Caki2 (cell line): ENCODE measurements at places on chromosomes 1 and 21. TPM values are rescaled to one million over a fixed set of nuclear protein-coding genes. Genes with fewer than 3 reads are reported as not detected.
A peak's percentile ranks its signal among the peaks of the same experiment; 100 is the strongest.

GRCh38 chr1:87642581-87643221 lies 314.0 kb downstream of the LMO4 start:
- DNase-seq: no peak

DNA sequence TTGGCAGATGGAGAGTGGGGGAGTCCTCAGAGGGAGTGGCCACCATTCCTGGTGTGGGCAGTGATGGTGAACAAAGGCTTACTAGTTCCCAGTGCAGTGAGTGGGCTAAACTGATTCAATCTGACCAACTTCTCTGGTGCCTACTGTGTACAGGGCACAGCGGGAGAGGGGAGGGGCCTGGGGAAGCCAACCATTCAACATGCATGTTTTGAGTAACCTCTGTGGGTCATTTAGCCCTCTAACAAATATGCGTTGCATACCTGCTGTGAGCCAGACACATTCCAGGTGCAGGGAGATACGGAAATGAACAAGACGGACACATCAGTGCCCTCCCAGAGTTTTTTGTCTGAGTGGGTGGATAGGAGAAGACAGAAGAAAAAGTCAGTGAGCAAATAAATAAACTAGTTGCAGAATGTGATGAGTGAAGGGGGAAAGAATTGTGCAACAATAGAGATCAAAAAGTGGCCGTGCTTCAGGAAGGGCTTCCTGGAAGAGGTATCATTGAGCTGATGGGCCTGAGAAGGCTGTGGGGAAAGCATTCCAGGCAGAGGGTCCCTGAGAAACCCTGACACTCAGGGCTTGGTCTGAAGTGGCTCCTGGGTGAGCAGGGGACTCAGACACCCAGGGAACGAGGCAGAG lies 78.8 kb downstream of the EPHB2 start:
- DNase-seq: no peak

- DNase-seq: no peak
Observed at GRCh38 chr1:184492536-184492935, 105.7 kb downstream of the C1orf21 start.

GRCh38 chr21:37341254-37341960 lies 25.2 kb upstream of the DYRK1A start:
- DNase-seq: no peak

DNA sequence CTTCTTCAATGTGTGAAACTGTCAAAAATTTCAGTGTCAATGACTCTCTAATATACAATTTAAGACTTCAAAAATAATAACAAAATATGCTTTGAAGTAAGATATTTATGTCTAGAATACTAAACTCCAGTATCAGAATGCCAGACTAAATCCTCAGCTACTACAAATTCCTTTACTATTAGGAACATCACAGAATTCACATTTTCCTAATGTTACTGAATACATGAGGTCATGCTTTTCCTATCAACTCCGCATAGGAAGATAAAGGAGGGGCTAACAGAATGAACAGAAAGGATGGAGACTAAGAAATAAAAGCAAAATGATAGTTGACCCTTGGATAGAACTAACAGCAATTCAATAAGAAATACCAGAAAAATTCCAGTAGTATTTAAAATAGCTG lies 292.7 kb downstream of the SDCCAG8 start:
- no peak for DNase-seq

- DNase-seq: no peak
Observed at GRCh38 chr1:192626366-192627179, 9.4 kb upstream of the RGS13 start.

DNA sequence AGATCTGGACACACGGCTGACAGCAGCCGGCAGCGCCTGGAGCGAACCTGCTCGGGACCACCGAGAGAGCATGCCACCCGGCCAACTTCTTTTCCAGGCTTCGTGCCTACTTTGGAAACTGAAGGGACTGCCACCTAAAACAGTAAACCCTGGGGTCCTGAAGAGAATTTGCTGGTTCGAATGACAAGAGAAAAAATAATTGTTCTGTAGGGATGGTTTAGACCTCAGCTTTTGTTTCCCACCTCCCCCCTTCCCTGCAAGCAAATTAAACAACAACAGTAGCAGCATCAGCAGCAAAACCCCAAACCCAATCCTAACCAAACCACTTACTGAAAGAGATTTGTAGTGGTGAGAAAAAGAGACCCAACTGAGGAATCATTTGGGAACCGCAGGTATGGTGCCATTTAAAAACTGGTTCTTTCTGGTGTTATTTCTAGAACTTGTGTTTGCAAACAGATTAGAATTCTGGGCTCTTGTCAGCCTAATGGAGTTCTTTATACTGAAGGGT lies 105.6 kb downstream of the LEPR start:
- no peak for DNase-seq

DNA sequence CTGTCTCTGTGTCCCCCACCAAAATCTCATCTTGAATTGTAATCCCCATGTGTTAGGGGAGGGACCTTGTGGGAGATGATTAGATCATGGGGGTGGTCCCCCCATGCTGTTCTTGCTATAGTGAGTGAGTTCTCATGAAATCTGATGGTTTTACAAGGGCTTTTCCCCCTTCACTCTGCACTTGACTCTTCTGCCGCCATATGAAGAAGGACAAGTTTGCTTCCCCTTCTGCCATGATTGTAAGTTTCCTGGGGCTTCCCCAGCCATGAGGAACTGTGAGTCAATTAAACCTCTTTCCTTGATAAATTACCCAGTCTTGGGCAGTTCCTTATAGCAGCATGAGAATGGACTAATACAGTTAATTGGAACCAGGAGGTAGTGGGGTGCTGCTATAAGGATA lies 137.1 kb upstream of the RAB4A start:
- no peak for DNase-seq

DNA sequence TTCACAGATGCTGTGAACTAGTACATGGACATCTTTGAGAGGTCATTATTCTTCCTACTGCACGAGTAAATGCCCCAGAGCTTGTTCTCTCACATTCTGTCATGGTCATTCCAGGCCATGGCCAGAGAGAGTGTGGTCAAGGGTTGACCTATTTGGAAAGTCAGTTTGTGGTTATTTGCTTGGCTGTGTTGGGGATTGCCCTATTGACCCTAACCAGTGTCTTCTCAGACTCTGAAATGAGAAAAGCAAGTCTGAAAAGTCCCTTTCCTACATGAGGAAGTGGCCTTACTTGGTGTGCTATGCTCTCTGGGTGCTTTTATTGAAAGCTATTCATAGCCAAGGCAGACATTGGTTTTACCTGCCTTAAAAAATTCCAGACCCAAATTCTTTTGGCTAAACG lies 26.6 kb downstream of the CLIC6 start:
- no peak for DNase-seq

DNA sequence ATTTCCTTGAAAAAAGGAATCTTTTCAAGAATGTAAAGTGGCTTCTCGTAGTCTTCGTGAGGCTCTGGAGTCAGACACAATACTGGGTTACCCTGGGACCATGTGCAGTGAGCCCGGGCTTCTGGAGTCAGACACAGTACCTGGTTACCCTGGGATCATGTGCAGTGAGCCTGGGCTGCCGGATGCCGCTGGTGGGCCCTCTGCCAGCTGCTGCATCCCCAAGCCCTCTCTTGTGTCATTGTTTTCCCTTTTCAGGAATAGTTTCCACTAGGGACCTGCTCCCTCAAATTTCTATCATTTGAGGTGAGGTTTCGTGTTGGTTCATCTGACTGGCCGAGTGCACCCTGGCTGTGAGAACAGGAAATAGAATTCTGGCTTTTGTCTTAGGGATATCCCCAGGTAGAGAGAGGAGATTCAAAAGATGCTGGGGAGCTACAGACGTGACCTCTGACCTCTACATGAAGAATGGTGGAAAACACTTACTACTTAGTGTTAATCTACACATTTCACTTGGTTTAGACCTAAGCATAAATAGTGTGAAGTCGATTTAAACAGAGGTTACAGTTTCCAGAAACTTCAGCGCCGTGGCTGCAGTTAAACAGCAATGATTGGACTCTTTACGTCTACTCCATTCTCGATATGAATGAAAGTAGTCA lies 10.6 kb downstream of the ADARB1 start:
- no peak for DNase-seq

DNA sequence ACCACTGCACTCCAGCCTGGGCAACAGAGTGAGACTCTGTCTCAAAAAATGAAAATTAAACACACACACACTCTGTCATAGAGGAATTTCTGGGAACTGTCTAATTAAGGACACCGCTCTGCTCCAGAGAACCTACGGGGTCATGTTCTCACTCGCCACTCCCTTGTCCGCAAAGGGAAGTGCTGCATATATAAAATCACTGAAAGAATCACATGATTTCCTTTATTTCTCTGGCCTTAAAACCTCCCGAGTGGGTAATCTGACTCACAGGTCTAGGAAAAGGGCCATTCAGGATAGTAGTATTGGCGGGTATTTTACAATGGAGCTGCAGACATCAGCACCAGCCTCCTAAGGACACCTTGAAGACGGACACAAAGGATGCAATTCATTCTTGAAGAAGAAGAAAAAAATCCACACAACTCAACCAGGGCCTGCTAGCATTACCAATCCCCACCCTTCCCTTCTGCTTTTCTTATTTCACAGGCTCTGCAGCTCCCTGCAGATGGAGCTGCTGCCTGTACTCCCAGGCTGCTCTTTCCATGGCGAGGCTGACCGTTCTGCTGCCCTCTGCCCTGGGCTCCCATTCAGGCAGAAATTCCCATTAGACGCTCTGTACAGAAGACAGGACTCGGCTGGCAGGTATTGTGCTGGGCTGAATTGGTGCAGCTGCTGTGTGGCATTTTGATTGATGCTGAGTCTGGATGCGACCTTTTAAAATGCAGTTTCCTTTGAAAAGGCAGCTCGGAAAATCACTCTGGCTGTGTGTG lies 53.3 kb upstream of the FAM89A start:
- DNase-seq: no peak

- DNase-seq: no peak
Observed at GRCh38 chr21:27429710-27430341, 462.9 kb upstream of the ADAMTS5 start.

DNA sequence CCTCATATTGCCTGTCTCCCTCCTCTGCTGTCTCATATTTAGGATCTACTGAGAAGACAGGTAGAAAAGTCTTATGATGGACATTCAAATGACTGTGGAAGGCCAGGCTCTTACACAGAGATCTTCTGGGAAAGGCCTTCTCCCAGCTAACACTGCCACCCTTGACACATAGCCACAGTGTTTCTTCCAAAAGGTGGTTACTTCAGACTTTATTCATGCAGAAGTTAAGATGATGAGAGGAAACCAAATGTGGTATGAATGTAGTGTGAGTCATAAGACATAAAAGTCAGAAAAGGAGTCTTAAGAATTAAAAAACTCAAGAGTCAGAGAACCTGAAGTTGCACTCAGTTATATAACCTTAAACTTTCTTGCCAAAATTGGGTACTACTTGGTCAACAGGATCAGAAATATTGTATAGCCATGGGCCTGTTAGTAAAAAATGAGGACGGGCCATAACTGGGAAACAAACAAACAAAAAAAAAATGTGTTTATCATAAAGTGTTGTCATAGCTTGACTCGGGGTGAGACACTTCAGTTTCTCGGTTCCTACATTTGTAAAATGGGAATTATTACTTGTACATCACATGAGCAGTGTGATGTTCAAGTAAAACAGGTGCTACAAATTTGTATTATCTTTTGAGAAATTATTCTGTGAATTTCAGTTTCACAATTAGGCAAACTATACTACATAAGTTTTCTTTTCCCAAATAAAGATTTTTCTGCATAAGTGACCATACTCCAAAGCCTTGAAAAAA lies 1.2 kb upstream of the DENND1B start:
- DNase-seq: peak; percentile 30

DNA sequence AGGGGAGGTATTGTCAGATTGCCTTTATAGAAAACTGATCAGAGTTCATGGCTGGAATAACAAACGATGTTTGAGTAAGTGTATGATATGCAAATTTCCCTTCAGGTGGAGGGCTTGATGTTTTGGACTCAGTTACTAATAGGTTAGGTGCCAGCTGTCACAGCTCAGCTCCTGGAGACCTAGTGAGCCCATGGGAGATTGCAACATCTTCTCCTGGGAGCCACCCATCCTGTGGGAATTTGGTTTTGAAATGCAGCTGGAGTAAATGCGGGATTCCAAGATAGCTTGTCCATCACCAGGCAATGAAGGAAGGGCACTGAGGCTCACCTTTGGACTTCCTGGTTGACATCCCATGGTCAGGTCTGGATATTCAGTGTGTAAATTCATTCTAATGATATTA lies 211.4 kb upstream of the NRIP1 start:
- DNase-seq: no peak

GRCh38 chr1:198158735-198159589 lies 2.2 kb downstream of the NEK7 start:
- DNase-seq: peak; percentile 90

DNA sequence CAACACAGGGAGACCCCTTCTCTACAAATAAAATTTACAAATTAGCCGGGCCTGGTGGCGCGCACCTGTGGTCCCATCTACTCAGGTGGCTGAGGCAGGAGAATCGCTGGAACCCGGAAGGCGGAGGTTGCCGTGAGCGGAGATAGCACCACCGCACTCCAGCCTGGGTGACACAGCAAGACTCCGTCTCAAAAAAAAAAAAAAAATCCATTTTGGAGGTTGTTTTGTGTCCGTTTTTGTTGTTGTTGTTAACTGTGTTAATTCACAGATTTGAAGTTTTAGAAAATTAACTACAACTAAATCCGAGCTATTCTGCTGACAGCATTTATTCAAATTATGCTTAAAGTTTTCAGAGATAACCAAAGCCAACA lies 618 bp downstream of the CLCC1 start:
- no peak for DNase-seq

The CYP4Z1 gene
- total RNA-seq: not detected in 2 replicates

The SNAPIN gene
- 76.2 and 78.5 TPM in 2 replicates for total RNA-seq

The XCL2 gene
- not detected in 2 replicates for total RNA-seq

The ZNF678 gene
- total RNA-seq: 1.4 and 1.6 TPM in 2 replicates

The AUNIP gene
- 11.5 and 13.1 TPM in 2 replicates for total RNA-seq

The KCNN3 gene
- not detected in 2 replicates for total RNA-seq

The NTRK1 gene
- not detected in 2 replicates for total RNA-seq

The F5 gene
- not detected in 2 replicates for total RNA-seq

The PTCH2 gene
- not detected in 2 replicates for total RNA-seq

The SPRR3 gene
- total RNA-seq: not detected in 2 replicates

The TMEM35B gene
- total RNA-seq: 55.9 and 57.6 TPM in 2 replicates

The PLXNA2 gene
- 0.03 and 1.6 TPM in 2 replicates for total RNA-seq

The USP33 gene
- 28.5 and 34.7 TPM in 2 replicates for total RNA-seq

The RNU1-1 gene
- not detected in 2 replicates for total RNA-seq

The CD53 gene
- not detected in 2 replicates for total RNA-seq

The LAX1 gene
- not detected in 2 replicates for total RNA-seq

The SLC2A5 gene
- 0.03 TPM in 1 of 2 replicates, not detected in the other for total RNA-seq
